Activated CD4-positive, alpha-beta T cell treated with anti-CD3 and anti-CD28 coated beads, Interleukin-10, Interleukin-2, amounts not matched to agents 100 ng/mL and 50 ng/mL, durations not matched to agents 16 hours and 8 hours (primary cell): ENCODE measurements at places on chromosomes 13 and 19.

DNA sequence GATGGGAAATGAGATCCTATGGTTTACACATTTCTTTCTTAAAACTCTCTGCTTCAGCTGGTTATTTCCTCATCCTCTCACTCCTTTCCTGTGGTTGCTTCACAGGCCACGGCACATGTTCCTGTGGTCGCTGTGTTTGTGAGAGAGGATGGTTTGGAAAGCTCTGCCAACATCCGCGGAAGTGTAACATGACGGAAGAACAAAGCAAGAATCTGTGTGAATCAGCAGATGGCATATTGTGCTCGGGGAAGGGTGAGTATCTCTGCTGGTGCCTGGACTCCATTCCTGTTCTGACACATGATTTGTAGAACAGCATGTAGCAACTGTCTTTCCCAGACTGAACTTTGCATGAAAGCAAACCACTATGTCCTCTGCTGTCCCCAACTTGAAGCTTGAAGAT lies 254.2 kb downstream of the ITGBL1 start:
- peak; percentile 31 for DNase-seq

DNA sequence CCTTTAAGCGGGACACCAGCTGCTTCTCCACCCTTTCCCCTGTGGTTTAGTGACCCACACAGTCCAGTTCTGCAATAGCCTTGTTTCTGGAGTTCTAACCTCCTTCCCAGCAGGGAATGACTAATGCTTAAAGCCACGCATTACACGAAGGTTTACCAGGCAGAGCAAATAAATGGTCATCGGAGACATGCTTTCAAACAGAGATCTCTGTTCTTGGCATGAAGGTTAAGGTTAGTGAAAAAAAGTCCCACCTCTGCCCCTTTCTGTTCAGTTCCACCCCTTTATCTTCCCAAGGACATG lies 25.3 kb upstream of the MEDAG start:
- no peak for DNase-seq

DNA sequence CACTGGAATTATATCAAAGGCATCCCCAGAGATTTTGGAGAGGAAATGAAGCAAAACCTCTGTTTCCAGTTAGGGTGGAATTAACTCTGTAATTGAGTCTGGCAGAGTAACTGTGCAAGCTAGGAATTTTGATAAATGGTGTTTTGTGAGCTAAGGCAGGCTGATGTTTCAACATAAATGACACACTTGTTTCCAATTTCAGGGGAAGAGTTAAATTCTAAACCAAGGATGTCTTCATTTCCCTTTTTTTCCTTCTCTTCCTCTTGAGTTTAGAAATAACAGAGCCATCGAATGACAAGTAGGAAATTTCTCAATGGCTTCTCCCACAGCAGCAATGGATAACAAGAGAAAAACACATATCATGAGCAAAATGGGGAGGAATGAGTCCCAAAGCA lies 131.2 kb downstream of the IRS2 start:
- DNase-seq, result no peak

GRCh38 chr13:57734306-57734705 lies 102.8 kb downstream of the PCDH17 start:
- no peak for DNase-seq

GRCh38 chr19:56116606-56117005 lies 4.5 kb downstream of the ZNF787 start:
- DNase-seq, result no peak

DNA sequence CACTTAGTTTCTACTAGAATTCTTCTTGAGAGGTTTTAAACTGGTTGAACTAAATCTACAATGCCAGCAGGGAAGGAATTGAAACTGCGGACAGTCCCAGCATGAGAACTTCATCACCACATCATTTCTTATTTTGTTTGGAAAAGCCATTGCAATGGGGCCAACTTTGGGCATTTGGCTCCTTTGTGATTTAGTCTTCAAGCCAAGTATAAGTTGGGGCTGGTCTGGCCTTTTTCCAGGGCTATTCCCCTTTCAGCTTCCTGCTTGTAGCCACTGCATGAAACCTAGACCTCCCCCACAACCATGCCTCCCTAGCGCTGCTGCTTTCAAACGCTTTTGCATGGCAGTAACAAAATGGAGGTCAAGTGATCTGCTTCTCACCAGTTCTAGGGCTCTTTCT lies 142.3 kb downstream of the RGCC start:
- DNase-seq, result no peak

DNA sequence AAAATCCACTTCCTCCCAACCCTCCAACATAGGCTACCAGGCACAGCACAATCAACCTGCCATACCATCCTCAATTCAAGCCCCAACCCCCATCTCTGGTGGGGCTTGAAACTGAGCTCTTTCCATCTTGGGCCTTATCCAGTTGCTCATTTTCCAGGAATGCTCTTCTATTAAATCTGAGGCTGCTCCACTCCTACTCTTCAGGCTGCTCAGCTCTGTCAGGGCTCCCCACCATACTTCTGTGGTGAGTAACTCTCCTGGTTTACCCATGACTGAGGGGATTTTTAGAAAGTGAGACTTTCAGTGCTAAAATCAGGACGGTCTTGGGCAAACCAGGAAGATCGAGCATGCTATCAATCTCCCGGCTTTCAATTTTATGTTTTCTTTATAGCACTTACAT lies 512.8 kb downstream of the LMO7 start:
- no peak for DNase-seq

- DNase-seq, result no peak
Measured at GRCh38 chr19:538641-539428, 5.0 kb upstream of the GZMM start.

GRCh38 chr19:34985249-34986022 lies 14.7 kb upstream of the GRAMD1A start:
- no peak for DNase-seq

DNA sequence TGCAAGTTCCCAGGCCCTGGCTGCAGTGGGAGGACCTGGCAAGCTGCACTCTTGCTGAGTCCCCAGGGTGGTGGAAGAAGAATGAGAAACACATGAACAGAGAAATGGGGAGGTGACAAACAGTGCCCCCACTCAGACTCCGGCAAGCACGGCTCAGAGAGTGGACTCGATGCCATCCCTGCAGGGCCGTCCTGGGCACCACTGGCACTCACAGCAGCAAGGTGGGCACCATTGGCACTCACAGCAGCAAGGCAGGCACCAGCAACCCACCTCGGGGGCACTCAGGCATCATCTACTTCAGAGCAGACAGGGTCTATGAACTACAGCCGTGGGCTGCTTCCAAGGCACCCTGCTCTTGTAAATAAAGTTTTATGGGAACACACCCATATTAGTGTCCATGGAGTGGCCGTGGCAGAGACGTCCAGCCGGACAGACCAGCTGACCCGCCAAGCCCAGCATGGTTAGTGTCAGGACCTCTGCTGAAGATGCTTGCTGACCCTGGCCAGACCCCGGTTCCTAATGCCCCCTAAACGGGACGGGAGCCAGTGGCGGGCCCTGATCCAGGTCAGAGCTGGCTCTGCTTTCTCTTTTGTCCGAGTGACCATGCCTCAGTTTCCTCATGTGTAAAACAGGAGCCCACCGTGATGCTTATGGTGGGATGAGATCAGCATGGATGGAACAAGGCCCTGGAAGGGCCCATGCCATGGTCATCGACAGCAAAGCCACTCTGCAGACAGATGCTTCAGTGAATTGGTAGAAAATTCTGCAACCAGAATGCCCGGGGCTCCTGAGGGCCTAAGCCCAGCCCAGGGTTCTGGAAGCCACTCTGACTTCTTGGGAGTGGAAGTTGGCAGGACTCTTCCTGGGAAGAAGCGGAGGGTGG lies 2.1 kb upstream of the F10 start:
- DNase-seq, result no peak

DNA sequence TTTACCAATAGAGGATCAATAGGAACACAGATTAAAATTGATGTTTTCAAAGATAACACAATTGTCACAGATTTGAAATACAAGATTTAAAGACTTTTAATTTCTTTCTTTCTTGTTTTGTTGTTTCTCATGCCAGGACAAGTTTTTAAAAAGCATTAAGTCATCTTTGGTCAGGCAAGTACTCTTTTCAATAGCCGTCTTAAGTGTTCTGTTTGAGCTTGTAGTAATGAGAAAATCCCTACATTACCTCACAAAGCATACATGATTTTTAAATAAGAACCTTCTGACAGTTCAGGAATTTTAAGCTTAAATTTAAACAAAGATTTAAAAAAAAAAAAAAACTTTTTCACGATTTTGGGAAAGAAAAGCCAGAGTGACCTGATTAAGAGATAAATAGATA lies 216.3 kb upstream of the PRR20A start:
- DNase-seq, result no peak

DNA sequence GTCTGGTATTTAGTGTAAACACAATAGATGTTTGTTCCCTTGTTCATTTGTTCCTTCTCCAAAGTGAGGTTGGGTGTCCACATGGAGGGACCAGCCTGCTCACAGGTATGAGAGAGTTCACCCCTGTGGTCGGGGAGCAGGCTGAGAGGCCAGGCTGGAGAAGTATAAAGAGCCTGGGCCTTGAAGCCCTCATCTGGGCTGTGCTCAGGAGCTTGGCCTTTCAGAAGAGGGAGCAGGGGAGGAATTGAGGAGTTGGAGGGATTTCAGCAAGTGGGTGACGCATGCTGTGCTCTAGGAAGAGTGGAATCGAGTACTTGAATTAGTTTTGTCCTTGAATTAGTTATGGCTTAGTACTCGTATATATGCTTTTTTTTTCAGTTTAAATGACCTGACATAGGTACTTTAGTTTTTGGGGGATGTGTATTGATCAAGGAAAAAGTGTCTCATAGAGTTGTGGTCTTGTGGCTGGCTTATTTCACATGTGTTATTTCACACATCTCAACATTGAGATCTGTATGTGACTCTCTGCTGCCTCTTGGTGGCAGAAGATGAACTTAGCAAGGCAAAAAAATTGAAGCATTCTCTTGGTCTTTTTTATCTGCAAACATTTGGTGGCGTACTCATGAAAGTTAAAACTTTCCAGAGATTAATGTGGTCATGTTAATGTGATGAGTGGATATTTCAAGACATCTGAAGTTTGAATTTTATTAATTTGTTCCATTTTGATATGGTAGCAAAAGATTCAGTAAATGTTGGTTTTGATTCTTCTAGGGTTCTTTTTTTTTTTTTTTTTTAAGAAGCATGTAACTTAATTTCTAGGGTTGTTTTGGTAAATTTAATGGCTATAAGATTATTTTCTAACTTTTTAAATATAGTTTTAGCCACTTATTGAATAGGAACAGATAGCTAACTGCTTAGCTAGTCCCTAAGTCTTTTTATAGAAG lies 54.3 kb downstream of the SLAIN1 start:
- peak; percentile 74 for DNase-seq

GRCh38 chr13:94550062-94550738 lies 45.8 kb downstream of the TGDS start:
- DNase-seq, result no peak

- no peak for DNase-seq
Measured at GRCh38 chr13:107548338-107548737, 667.0 kb downstream of the LIG4 start.
